Activated naive CD4-positive, alpha-beta T cell treated with anti-CD3 and anti-CD28 coated beads, Interleukin-2, amount 50 U/mL, for 16 hours (primary cell): ENCODE measurements at places on chromosomes 2 and 18.

DNA sequence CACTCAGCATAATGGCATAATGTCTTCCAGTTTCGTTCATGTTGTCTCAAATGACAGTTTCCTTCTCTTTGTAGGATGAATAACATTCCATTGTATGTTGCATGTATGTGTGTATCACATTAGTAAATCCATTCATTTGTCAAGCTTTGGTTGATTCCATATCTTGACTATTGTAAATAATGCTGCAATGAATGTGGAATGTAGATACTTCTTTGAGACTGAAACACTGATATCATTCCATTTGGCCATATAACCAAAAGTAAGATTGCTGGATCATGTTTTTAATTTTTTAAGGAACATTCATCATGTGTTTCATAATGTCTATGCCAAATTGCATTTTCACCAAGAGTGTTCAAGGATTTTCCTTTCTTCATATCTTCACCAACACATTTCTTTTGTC, 1711.4 kb upstream of the PIK3C3 start:
- no peak for DNase-seq

DNA sequence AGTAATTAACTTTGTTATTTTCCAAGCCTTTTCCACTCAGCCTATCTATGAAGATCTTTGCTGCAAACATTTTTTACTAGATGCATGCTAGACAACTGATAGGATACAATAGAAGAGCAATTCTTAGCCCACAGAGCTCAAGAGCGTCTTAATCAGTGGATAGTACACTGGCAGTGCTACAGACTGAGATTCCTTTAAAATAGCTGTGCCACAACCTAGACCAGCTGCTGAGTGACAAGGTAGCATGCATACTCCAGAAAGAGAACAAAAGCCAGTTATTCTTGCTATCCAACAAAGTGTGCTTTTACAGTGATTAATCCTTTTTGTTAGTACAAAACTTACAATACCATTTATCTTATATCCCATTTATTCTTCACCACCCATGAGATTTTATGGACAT, 507.9 kb upstream of the SYT4 start:
- DNase-seq, result no peak

- no peak for DNase-seq
Observed at GRCh38 chr2:2306878-2307277, 24.2 kb downstream of the MYT1L start.

GRCh38 chr2:10787176-10787968, 25.2 kb downstream of the PDIA6 start:
- no peak for DNase-seq
